ENCODE measurements at places on chromosomes 16 and 17.

GRCh38 chr17:17075125-17075781 lies 33.0 kb downstream of the MPRIP start:
- DNase-seq: peak; percentile 76

DNA sequence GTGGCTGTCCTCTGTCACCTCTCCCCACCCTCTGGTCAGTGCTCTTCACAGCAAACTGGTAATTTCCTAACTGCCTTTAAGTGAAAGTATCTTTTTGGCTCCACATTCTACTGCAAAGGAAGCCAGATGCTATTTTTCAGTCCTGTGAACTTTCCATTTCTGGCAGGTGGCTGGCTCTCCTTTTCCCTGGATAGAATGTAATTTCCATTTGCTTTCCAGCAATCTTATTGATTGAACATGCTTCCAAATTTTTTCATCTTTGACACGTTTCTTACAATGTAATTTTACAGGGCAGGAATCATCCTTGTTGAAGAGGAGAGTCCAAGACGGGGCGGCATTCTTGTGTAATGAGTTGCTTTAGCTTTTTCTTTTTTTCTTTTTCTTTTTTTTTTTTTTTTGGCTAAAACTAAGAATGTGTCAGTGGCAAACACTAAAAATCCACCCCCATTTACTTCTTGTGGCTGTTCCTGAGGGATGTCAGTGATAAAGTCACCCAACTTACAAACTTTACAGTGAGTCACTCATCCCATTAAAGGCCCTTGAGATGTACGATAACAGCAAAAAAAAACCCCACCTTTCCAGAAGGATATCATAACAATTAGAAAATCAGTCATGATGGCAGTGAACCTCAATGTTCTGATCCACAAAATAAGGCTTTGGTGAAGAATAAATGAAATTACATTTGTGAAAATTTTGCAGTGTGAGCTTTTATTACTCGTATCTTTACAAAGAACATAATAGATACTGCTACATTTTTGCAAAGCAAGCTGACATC lies 29.4 kb upstream of the PRKCA start:
- no peak for DNase-seq

DNA sequence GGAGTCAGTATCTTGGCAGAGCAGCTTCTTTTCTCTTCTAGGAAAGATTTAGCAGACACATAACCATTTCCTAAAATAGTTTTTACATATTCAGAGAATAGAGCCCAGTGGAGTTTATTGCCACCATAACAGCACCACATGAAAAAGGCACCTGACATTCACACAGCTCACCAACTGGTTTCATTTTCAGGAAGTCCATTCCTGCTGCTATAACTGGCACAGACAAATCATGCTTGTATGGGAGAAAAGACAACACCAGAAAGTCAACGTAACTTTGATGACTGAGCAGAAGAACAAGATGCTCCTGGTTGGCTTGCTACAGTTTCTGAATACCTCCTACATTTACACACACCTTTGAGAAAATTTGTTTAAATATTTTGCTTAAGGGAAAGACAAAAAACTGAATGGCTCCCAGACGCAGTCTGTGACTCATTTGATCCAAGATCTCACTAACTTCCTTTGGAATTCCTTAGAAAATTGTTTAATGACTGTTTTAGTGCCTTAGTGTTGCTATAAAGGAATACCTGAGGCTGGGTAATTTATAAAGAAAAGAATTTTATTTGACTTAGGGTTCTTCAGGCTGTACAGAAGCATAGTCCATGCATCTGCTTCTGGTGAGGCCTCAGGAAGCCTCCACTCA lies 1380.6 kb downstream of the CDH8 start:
- no peak for DNase-seq

DNA sequence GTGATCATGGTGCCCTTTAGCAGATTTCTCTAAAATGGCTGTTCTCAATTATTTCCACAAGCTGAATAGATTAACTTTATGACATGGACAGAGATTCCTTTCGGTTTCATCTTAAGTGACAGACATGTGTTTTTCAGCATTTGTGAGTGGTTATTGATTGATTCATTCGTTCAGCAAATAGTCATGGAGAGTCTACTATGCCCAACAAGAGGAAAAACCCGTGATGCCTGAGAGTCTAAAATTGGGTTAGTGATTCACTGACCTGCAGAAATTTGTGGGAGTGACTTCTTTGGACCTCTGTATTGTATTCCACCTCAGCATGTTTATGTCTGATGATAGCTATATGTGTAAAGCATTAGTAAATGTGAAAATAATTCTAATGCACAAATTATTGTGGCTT lies 28.0 kb upstream of the DUSP14 start:
- no peak for DNase-seq

DNA sequence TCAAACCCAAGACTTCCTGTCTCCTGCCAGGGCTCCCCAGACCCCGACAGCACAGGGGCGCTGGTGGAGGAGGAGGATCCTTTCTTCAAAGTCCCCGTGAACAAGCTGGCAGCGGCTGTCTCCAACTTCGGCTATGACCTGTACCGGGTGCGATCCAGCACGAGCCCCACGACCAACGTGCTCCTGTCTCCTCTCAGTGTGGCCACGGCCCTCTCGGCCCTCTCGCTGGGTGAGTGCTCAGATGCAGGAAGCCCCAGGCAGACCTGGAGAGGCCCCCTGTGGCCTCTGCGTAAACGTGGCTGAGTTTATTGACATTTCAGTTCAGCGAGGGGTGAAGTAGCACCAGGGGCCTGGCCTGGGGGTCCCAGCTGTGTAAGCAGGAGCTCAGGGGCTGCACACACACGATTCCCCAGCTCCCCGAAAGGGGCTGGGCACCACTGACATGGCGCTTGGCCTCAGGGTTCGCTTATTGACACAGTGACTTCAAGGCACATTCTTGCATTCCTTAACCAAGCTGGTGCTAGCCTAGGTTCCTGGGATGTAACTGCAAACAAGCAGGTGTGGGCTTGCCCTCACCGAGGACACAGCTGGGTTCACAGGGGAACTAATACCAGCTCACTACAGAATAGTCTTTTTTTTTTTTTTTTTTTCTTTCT lies 8.1 kb downstream of the SERPINF1 start:
- no peak for DNase-seq

- peak; percentile 75 for DNase-seq
Observed at GRCh38 chr17:78397681-78398101, 19.2 kb downstream of the PGS1 start.

GRCh38 chr16:1034230-1035065 lies 38.1 kb upstream of the SSTR5 start:
- DNase-seq: no peak

DNA sequence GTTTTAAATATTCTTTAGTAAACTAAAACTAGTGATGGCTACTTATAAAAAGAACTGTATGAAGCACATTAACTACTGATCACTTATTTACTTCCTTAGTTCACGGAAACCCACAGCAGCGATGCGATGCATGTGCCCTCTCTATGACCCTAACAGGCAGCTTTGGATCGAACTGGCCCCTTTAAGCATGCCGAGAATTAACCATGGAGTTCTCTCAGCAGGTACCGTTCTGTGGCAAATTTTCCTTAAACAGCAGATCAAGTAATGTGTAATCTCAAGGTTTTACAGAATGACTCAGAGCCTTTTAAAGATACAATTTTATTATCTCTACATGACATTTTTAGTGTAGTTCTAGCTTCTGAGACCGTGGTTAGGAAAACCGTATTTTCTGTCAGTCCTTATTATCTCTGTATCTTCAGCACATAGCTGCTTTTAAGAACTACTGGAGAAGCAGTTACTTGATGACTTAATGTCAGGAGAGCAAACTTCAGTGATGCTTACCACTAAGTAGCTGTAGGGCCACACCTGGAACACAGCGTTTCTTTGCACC lies 43.0 kb downstream of the GAN start:
- DNase-seq: no peak

GRCh38 chr16:8990445-8990844 lies 26.7 kb upstream of the USP7 start:
- DNase-seq: no peak

- peak; percentile 7 for DNase-seq
Observed at GRCh38 chr17:16877099-16877498, 94.8 kb downstream of the TNFRSF13B start.

Measured in cardiac septum (tissue), 1 donor.